ENCODE measurements at places on chromosomes 16 and 17.

DNA sequence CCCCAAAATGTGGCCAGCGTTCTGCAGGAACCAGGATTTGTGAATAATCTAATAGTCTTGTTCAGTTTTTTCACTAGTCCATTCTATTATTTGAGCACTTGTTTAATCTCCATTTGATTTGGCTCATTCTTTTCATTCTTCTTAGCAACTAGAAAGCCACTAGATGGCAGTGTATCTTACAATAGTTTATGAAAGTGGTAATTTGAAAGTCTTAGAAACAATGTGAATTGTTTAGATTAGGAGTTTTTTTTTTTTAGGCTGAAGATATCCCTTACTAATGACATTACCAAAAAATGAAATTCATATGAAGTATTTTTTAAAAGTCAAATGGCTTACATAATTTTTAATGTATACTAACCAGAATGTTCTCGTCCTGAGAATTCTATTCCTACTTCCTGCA is 6.7 kb downstream of the ERI2 start:
- no peak for DNase-seq

- no peak for DNase-seq
These were observed 40.8 kb downstream of the CCDC57 start for GRCh38 chr17:82171750-82172375.

- DNase-seq = no peak
These were observed 30.0 kb downstream of the USP32 start for GRCh38 chr17:60361889-60362288.

GRCh38 chr17:80968602-80969029 is 23.0 kb upstream of the CHMP6 start:
- no peak for DNase-seq

DNA sequence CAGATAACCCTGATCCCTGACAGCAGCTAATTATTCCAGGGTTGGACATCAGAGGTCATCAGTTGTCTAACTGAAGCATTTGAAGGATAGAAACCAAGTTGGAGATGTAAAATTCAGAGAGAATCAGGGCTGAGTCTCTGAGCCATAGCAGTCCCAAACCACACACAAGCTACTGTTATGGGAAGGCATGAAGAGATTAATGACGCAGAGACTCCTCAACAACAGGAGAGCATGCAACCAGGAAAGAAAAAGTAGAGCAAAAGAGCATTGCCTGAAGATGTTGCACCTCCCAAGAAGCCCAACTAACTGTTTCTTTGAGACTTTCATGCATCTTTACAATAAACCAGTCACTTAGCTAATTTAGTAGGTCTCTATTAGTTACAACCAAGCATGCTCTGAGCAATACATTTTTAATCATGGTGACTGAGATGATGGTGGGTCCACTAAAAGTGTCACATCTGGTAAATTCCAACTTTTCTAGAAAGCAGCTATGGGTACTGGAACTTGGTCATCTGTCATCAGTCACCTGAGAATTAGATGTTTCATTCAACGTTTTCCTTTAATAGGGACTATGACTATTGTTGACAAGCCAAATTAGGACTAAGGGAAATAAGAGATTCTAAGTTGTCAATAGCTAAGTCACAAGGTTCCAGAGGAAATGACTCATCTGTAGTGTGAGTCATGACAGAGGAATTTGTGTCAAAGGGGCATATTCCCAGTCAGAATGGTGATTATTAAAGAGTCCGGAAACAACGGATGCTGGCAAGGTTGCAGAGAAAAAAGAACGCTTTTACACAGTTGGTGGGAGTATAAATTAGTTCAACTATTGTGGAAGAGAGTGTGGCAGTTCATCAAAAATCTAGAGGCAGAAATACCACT is 239.8 kb downstream of the CHD9NB start:
- DNase-seq = no peak

- no peak for DNase-seq
These were observed 60.6 kb downstream of the SCNN1B start for GRCh38 chr16:23362460-23363317.

DNA sequence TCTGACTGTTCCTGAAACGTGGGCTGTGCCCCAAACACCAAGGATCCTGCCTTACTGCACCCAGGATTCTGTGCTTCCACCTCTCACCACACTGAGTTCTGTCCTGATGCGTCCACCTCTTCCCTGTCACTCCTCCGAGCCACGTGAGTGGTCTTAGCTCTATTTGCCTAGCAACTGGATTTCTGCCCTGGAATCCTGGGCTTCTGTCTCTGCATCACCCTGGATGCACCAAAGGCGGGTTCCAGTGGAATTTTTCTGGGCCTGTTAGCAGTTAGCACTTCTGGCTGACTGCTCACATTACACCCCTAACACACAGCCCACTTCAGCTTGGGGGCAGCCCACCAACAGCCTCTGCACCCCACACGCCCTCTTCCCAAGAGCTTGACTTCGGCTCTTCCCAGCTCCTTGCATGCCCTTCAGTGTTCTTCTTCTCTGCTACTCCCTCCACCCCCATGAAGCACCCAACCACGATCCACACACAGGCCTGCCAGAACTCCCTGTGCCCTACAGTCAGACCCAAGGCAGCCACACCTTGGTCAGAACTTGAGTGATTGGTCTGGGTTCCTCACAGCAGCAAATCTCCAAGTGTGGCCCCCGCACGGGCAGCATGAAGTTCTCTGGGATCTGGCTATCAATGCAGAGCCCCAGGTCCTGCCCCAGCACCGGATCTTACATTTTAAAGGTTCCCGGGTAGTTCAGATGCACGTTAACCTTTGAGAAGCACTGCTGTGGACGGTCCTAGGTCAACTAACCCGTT is 129.8 kb upstream of the RCVRN start:
- DNase-seq = no peak

DNA sequence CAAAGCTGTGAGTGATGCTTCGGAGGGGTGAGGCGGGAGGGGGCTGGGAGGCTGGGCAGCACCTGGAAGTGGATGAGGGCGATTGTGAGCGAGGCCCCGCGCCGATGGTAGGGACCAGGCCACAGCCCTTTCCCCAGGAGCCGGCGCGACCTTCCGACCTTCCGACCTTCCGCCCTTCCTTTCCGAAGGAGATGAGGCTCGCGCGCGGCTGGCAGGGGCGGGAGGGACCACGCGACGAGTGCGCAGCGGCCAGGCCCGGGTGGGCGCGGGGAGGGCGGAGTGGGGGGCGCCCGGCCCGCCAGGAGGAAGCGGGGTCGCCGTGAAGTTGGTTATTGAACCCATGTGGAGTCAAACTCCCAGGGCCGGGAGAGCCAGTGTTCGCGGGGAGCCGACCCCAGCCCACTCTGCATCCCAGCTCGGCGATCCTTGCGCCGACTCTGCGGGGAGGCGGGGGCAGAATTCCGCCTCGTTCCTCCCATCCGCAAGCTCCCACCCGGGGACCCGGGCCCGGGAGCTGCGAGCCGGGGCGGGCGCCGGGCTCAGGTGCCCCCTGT is 56.6 kb downstream of the RAP1GAP2 start:
- DNase-seq = no peak

DNA sequence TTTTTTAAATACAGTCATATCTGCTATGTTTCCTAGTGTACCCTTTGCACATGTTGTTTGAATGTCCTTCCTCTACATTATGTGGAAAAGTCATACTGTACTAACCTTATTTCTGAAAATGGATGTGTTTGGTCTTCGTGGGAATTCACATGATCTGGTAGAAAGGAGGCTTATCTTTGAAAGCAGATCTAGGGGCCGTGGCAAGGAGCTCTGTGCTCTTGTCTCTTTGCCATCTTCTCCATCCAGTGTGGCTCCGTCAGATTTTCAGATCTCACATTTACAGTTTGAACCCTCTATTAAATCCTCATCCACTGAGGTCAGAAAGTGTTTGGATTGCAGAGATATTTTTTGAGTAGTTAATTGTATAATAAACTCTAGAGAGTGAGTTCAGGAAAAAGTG is 32.9 kb downstream of the MAP2K4 start:
- no peak for DNase-seq

DNA sequence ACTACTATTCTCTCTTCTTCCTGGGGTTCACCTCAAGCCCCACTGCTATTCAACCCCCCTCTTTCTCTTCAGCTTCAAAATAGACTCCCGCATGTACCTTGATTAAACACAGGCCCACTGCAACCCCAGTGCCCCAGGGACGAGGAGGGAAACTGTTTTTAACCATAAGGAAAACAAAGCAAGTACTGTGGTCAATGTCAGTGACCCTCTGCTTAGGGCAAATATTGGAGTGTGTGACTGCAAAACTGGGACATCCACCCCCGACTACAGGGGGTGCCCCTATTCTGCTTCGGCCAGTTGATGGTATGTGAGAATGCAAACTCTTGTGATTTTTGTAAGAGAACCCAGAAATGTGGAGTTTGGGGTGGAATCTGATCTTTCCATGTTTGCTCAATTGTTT is 9.5 kb upstream of the PNPO start:
- no peak for DNase-seq

DNA sequence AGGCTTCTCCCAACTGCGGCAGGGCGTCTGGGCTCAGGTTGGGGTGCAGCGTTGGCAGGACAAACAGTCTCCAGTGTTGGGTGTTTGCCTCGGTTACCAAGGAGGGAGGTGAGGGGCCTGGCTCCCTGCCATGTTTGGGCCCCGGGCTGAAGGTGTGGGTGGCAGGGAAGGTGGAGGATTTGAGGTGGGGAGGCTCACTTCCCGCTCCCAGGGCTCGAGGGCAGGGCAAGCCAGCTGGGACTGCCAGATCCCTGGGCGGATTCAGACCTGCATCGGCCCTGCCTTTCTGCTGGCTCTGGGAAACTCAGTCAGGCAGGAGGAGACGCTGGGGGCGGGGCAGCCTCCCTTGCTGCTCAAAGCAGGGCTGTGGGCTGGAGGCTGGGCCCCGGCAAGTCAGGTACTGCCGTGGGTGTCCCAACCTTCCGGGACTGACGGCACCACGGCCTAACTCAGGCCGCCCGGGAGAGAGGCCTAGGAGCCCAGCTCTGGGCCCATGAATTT is 31.3 kb upstream of the KRT17 start:
- no peak for DNase-seq

- DNase-seq = no peak
These were observed 209.4 kb downstream of the IRX3 start for GRCh38 chr16:54077050-54077821.

DNA sequence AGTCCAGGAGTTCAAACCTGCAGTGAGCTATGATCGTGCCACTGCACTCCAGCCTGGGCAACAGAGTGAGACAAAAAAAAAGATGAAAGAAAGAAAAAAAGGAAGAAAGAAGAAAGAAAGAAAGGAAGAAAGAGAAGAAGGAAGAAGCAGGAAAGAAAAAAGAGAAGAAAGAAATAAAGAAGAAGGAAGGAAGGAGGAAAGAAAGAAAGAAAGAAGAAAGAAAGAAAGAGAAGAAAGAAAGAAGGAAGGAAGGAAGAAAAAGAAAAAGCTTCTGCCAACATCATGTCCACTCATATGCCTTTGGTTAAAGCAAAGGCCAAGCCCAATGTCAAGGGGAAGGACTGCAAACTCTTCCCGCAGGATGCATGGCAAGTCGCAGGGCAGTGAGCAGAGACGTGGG is 143.2 kb downstream of the IRX3 start:
- DNase-seq = no peak

DNA sequence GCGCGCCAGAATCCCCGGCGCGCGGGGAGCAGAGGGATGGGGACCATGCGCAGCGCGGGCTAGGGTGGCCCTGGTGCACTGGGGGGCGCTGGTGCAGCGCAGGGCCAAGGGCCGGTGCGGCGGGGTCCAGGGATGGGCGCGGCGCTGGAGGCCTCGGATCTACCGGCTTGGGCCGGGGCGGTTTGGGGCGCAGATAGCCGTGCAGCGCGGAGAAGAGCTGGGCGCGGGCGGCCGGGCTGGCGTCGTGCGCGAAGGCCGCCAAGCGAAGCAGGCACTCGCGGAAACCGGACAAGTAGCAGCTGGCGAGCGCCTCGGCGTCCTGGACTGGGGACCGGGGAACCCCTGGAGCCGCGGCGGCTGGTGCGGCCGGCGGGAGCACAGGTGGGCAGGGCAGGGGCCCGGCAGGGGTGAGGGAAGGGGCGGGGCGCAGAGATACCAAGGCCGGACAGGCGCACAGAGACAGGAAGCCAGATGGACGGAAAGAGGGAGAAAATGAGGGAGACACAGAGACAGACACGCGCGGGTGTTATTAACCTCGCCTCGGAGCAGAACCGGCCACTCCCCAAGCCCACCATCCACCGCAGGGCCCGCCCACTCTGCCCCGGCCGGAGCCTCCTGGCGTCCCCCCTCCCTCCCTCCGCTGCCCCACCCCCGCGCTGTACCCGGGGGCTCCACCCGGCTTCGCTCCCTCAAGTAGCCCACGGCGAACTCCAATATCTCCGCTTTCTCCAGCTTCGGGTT is 2.1 kb downstream of the HES7 start:
- DNase-seq = peak; percentile 69

DNA sequence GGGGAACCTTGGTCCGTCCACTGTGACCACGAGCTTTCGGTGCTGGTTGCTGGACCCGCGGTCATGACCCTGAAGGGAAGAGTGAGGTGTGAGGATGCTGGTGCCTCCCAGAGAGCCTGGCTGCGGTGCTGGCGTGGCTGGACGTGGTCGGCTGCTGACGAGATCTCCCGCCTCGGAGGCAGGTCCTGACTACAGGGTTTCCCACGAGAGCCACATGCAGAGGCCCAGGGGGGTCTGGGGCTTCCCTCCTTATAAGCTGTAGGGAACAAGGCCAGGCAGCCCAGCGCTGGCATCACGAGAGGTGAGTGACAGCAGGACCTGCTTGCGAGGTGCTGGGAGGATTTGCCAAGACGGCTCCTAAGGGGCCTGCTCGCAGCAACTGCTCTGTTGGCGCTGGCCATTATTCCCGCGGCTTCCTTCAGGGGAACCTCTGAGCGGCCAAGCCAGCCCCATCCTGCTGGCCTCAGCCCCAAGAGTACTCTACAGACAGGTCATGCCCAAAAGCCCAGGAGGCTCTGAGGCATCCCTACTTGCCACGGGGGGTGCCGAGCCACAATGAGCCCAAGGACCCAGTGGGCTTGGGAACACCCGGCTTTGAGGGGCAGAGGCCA is 134.8 kb downstream of the FOXL1 start:
- no peak for DNase-seq

DNA sequence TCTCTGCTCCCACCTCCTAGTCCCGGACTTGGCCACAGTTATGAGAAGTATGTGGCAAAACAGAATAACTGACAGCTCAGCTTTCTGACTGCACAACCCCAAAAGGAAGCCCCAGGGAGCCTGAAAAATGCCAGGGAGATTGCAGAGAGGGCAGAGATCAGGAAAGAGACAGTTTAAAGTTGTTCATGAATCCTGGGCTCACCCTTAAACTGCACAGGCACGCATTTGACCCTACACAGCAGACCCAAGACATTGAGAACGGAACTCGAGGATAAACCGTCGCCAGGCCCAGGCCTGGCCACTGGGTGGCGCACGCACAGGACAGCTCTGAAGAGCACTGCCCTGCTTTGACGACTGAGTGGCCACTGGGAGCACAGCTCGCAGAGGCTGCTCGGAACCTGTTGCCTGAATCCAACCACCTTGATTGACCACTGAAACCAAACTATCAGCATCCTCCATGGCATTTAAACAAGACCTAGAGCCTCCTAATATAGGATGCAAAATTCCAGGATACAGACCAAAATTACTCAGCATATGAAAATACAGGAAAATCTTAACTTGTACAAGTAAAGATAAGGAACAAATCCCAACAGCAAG is 114.0 kb downstream of the C16orf95 start:
- peak; percentile 68 for DNase-seq

GRCh38 chr16:56525236-56525635 is 5.4 kb upstream of the BBS2 start:
- no peak for DNase-seq

GRCh38 chr16:54436346-54436745 is 149.8 kb upstream of the IRX3 start:
- no peak for DNase-seq

Data from activated CD4-positive, alpha-beta T cell treated with anti-CD3 and anti-CD28 coated beads, Interleukin-2, amount 50 U/mL, for 16 hours (primary cell).